Urothelium cell line (cell line): ENCODE measurements at places on chromosomes 6 and 20.

DNA sequence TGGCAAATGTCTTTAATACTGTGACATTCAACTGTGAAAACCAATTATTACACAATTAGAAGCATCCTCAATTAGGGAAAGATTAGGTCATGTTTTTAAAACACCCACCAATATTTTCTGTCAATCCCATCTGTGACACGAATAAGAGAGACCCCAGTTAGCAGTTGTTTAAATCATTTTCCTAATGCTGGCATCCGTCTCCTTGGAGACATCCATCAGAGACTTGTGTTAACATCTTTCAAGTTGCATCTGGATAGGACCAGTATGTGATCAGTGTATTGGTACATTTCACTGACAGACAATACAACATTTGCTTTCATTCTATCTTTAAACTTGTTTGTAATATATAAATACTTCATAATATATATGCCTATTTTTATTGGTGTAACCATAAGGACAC, 420.7 kb upstream of the RNF217 start:
- DNase-seq: no peak

GRCh38 chr6:33816911-33817310, 13.1 kb upstream of the MLN start:
- DNase-seq: no peak

- DNase-seq: no peak
These were observed 164.1 kb downstream of the RNF144B start for GRCh38 chr6:18551228-18551627.

- DNase-seq: no peak
These were observed 812 bp downstream of the SLC9A8 start for GRCh38 chr20:49813305-49813974.

GRCh38 chr6:80340686-80341085, 234.2 kb downstream of the BCKDHB start:
- no peak for DNase-seq

GRCh38 chr6:13009031-13009430, 292.5 kb downstream of the PHACTR1 start:
- no peak for DNase-seq

DNA sequence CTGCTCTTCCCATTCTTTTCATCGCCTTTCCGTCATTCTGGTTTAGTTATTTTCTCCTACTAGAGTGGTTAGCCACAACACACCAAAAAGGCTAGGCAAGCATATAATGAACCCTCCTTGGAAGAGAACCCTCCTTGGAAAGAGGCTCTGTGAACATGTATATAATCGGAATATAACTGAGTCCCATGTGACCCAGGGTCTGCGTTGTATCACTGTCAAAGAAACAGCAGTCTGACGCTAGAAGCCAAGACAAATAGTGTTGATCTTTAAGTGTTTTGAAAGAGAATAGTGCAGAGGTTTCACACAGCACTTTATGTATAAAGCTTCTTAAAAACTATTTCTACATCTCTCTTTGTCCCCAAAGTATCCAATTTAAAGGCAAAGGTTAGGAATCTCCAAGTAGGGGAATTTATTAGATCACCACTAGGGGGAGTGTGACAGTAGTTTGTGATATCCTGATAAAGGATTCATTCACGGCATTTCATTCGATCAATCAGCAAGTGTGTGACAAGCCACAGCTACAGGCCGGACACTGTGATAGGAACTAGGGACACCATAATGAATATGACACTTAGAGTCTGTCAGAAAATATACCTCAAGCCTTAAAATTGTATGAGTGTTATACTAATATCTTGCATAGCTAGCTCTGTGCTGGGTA, 395.3 kb downstream of the CD109 start:
- peak; percentile 32 for DNase-seq

DNA sequence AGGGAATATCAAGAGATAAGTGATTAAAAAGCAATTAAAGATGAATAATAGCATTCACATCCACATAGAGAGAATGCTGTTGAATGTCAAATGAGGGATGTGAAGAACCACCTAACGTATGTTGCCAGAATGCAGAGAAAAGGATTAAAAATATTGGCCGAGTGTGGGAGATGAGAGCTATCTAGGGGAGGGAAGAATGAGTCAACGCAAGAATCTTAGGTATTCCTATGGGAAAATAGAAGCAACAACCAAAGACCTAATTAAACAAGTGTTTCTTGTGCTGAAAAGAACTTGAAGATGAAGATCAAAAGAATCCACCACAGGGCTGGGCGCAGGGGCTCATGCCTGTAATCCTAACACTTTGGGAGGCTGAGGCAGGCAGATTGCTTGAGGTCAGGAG, 12.2 kb upstream of the RSPH3 start:
- peak; percentile 25 for DNase-seq

DNA sequence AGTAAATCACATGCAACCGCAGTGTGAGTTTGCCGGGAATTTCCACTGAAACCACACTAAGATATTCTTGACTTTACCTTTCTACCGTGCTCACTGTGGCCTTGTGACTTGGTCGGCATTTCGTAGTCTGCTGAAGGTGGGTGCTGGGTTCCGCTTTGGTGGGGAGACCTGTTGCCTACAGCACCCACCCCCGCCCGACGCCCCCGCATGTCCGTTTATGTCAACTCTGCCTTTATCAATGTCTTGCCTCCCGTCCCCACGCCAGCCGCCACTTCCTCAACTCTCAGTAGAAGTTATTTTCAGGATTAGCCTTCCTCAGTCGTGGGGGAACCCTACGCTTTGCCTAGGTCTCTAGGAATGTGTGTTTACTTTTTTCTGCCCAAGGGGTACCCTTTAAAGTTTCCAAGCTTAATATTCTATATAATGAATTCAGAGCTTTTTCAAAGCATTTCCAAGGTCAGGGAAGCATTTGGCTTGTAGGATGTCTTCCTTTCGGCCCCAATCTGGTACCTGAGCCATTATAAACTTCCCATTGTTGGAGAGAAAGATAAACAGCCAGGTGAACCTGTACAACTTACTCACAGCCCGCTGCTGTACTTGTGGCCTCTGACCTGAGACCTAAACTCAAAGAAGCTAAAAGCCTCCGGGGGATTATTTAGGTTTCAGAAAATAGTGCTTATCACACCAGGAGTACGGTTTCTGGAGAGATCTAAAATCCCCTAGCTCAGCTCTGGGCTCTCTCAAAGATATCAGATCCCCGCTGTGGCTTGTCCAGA, 54.2 kb downstream of the TBC1D7 start:
- DNase-seq: peak; percentile 29

GRCh38 chr6:122075084-122075838, 324.2 kb upstream of the HSF2 start:
- DNase-seq: no peak

DNA sequence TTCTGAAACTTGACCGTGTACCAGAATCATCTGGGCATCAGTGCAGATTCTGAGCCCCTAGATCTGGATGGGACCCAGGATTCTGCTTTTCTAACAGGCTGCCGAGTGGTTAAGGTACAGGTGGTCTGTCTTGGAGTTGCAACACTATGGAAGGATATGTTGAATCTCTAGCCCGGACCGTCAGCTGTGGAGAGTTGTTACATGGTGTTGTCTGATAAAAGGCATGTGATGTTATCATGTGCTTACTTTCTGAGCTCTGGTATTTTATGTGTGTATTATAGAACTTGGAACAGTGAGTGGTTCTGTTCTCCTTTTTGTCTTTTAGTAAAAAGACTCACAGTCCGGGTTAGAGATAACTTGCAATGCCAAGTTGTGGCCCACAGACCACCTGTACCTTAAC, 123.0 kb downstream of the JARID2 start:
- DNase-seq: no peak

GRCh38 chr6:96675597-96675996, 112.7 kb downstream of the FHL5 start:
- DNase-seq: no peak

DNA sequence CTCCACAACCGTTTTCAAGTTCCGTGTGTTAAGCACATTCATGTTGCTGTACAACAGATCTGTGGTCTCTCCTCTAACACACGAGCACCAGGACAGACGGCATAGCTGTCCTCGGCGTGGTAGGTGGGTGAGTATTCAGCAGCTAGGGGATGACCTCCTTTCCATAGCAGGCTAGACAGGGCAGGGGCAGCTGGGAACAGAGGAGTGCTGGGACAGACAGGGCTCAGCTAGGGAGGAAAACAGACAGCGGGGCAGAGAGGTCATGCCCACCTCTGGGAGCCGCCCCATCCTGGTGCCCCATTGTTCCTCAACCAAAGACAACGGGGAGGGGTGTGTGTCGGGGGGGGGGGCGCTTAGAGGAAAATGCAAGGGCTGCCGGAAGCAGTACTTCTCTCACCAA, 271.5 kb upstream of the FOXQ1 start:
- no peak for DNase-seq
